ENCODE measurements at places on chromosomes 2 and 18.

DNA sequence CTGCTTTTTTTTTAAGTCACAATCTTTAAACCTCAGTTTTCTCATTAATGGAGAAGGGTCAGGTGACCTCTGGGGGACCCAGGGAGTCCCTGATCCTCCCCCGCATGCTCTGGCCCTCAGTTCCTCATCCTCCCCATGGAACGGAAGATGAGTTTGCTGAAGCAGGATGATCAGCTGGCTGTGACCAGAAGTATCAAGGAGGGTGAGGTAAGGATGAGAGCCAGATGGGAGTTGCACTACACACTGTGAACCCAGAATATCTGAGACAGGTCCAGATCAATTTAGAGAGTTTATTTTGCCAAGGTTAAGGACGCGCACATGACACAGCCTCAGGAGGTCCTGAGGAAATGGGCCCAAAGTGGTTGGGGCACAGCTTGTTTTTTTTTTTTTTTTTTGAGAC is 3.8 kb downstream of the CATIP start:
- no peak overlapping the region for H3K27ac ChIP-seq
- H3K4me3 ChIP-seq = no peak overlapping the region
- no peaks in the 10 kb centered on the region for H3K27me3 ChIP-seq
- H3K36me3 ChIP-seq = no peaks in the 10 kb centered on the region
- no peak for DNase-seq

GRCh38 chr2:120972286-120972685 is 236.6 kb downstream of the GLI2 start:
- no peaks in the 10 kb centered on the region for H3K36me3 ChIP-seq
- no peaks in the 10 kb centered on the region for H3K4me1 ChIP-seq
- H3K4me3 ChIP-seq = no peak overlapping the region
- H3K27me3 ChIP-seq = no peaks in the 10 kb centered on the region
- DNase-seq = no peak

- H3K4me3 ChIP-seq = no peak overlapping the region
- H3K27me3 ChIP-seq = peaks cover 3% of the 10 kb centered on the region
- no peaks in the 10 kb centered on the region for H3K36me3 ChIP-seq
- no peaks in the 10 kb centered on the region for H3K4me1 ChIP-seq
- no peak for DNase-seq
- no peak overlapping the region for H3K27ac ChIP-seq
Measured at GRCh38 chr2:189521699-189522434, 58.7 kb downstream of the SLC40A1 start.

DNA sequence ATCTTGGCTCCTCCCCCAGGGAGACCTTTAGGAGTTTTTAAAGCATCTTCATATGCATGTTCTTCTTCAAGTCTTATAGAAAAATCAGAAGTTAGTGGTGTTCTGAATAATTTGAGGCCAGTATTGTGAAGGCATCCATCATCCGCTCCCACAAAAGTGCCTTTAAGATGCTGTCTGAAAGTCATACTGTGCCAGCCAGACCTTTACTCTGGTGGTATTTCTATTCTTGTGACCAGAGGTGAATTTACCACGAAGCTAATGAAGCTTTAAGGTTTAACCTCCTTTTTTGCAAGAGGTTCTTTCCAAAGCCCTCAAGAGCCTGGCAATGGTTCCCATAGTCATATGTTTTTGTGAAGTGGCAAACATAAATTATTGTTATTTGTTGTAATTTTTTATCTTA is 54.3 kb downstream of the SLC40A1 start:
- H3K27me3 ChIP-seq = peaks cover 12% of the 10 kb centered on the region
- no peak for DNase-seq
- H3K27ac ChIP-seq = no peak overlapping the region
- no peak overlapping the region for H3K4me3 ChIP-seq

- no peaks in the 10 kb centered on the region for H3K4me1 ChIP-seq
- H3K27ac ChIP-seq = no peak overlapping the region
- peaks cover 8% of the 10 kb centered on the region for H3K27me3 ChIP-seq
Measured at GRCh38 chr2:21067859-21068537, 24.1 kb upstream of the APOB start.

GRCh38 chr18:9117980-9118841 is 15.7 kb downstream of the NDUFV2 start:
- DNase-seq = no peak
- H3K4me3 ChIP-seq = peak overlapping the region; percentile 87
- no peaks in the 10 kb centered on the region for H3K27me3 ChIP-seq
- peak overlapping the region; percentile 81 for H3K27ac ChIP-seq

GRCh38 chr2:98568161-98568956 is 40.0 kb downstream of the COA5 start:
- peaks cover 16% of the 10 kb centered on the region for H3K4me1 ChIP-seq
- no peak overlapping the region for H3K27ac ChIP-seq
- peaks cover 10% of the 10 kb centered on the region for H3K36me3 ChIP-seq
- no peaks in the 10 kb centered on the region for H3K27me3 ChIP-seq
- no peak overlapping the region for H3K4me3 ChIP-seq

GRCh38 chr2:11540148-11540995 is 6.5 kb downstream of the GREB1 start:
- H3K27ac ChIP-seq = no peak overlapping the region
- H3K4me3 ChIP-seq = no peak overlapping the region
- no peaks in the 10 kb centered on the region for H3K36me3 ChIP-seq
- no peaks in the 10 kb centered on the region for H3K4me1 ChIP-seq
- DNase-seq = no peak

- H3K27me3 ChIP-seq = peaks cover 11% of the 10 kb centered on the region
- no peak for DNase-seq
- no peaks in the 10 kb centered on the region for H3K4me1 ChIP-seq
- no peaks in the 10 kb centered on the region for H3K36me3 ChIP-seq
- H3K27ac ChIP-seq = no peak overlapping the region
Measured at GRCh38 chr2:168811696-168812095, 9.3 kb downstream of the NOSTRIN start.

GRCh38 chr2:170905864-170906263 is 23.2 kb upstream of the GORASP2 start:
- no peak overlapping the region for H3K4me3 ChIP-seq
- H3K27me3 ChIP-seq = peaks cover 7% of the 10 kb centered on the region
- no peak for DNase-seq
- H3K36me3 ChIP-seq = peaks cover 12% of the 10 kb centered on the region
- H3K27ac ChIP-seq = no peak overlapping the region

GRCh38 chr2:159996792-159997546 is 65.4 kb downstream of the PLA2R1 start:
- no peaks in the 10 kb centered on the region for H3K36me3 ChIP-seq
- no peak overlapping the region for H3K27ac ChIP-seq
- DNase-seq = no peak
- no peaks in the 10 kb centered on the region for H3K4me1 ChIP-seq

GRCh38 chr2:224427471-224427870 is 25.6 kb upstream of the FAM124B start:
- peaks cover 11% of the 10 kb centered on the region for H3K4me1 ChIP-seq
- H3K27ac ChIP-seq = no peak overlapping the region
- DNase-seq = no peak
- H3K27me3 ChIP-seq = peaks cover 36% of the 10 kb centered on the region
- no peak overlapping the region for H3K4me3 ChIP-seq
- no peaks in the 10 kb centered on the region for H3K36me3 ChIP-seq

DNA sequence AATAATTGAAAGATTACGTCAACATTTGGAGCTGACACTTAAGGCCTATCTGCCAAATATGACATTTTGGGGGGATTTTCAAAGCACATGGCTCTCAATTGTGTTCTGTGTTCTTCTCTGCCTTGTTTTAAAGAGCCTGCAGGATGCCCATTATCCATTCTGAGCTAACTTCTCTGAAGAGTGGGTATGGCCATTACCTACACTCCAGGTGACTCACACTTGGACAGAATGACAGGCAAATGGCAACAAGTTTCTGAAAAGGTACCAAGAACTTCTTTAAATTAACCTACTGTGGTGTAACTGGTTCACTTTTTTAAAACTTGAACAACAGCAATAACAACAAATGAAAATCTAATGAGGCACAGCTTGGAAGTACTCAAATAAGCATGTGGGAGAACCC is 834.9 kb upstream of the SLC39A10 start:
- no peak overlapping the region for H3K27ac ChIP-seq
- no peaks in the 10 kb centered on the region for H3K36me3 ChIP-seq
- no peak for DNase-seq
- H3K27me3 ChIP-seq = no peaks in the 10 kb centered on the region

DNA sequence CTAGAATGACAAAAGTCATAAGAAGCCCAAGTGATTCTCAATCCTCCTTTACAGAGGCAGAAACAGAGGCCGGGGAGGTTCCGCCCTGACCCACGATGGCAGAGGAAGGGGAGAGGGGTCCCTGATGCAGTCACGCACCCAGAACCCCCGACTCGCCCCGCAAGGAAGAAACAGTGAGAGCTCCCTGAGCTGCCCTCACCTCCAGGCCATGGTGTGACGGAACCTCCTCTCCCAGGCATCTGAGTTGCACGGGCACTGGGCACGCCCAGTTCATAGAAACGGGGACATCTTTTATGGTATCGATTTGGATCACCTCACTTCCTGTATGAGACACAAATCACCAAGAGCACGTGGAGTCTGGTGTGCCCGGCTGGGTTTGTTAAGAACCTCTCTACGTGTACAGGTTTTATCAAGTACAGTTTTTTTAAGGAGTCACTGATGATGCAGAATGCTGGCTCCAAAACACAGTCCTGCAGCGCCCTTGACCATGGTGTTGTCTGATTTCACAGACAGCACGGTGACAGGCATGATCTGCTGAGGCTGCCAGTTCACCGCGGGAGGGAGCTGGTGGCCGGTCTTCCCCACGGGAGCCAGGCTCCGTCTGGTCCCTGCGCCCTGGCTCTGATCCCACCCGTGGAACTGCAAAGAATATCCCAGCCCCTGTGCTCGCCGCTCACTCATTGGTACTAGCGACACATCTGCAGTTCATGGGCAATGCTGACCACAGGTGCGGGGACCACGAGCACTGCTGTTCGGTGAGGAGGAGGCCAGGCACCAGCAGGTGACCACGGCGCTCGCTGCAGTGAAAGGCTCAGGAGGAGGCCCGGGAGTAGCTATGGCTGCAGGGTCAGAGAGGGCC is 35.6 kb downstream of the PXDN start:
- no peak overlapping the region for H3K27ac ChIP-seq
- no peak for DNase-seq
- H3K27me3 ChIP-seq = no peaks in the 10 kb centered on the region

GRCh38 chr2:105576440-105577241 is 168.1 kb upstream of the NCK2 start:
- no peak overlapping the region for H3K27ac ChIP-seq
- no peak overlapping the region for H3K4me3 ChIP-seq
- peaks cover 7% of the 10 kb centered on the region for H3K27me3 ChIP-seq
- DNase-seq = no peak
